ENCODE measurements at places on chromosomes 1 and 21.

DNA sequence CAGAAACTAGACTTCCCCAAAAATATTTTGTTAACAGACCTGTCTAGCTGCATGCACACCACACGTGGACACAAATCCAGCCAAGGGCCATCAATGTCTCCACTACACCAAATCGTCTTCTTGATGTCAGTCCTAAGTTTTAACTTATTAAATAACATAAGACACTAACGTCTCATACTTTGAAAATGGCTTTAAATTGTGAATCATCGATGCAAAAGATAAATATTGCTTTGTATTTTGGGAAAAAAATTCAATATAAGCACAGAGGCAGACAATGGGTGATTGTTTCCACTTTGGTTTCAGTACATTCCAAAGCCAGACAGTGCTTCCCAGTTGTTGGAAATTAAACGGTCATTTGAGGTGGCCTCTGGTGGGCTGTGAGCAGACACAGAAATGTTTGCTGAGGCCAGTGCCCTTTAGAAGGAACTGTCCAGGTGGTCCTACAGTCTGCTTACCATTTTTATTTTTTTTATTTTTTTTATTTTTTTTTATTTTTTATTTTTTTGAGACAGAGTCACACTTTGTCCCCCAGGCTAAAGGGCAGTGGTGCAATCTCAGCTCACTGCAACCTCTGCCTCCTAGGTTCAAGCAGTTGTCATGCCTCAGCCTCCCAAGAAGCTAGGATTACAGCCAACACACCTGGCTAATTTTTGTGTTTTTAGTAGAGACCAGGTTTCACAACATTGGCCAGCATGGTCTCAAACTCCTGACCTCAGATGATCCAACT is 1.8 kb upstream of the KIAA2013 start:
- DNase-seq = no peak

- DNase-seq = no peak
Observed at GRCh38 chr1:203187304-203187685, 791 bp upstream of the CHI3L1 start.

DNA sequence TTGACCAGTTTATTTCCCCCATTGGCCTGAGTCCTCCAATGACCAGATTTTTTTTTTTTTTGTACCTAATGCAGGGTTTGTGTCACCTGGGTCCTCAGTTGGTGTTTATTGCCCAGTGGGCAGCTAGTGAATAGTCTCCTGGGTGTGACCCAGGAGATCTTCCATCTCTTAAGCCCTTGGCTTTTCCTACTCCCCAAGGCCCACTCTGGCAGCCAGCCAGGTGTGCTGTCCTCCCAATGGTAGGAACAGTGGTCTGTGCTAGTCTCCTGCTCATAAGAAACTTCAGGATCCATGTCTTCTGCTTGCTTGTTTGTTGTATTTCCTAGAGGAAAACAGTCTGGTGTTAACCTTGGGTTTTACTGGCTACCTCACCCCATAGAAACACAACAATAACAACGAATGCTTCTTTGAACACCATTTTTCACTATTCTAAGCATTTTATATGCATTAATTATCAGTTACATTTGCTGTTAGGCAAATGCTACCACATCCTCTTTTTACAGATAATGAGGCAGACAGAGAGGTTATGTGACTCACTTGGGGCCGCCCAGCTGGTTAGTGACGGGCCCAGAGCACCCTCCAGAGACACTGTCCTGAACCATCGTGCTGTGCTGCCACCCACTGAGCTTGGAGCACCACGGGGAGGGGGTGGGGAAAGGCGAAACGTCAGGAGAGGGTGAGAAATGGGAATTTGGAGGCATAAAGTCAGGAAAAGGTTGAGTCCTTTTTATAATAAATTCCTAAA is 107.5 kb downstream of the HIVEP3 start:
- peak; percentile 46 for DNase-seq

- no peak for DNase-seq
Observed at GRCh38 chr1:25704267-25704691, 87.7 kb downstream of the MAN1C1 start.

DNA sequence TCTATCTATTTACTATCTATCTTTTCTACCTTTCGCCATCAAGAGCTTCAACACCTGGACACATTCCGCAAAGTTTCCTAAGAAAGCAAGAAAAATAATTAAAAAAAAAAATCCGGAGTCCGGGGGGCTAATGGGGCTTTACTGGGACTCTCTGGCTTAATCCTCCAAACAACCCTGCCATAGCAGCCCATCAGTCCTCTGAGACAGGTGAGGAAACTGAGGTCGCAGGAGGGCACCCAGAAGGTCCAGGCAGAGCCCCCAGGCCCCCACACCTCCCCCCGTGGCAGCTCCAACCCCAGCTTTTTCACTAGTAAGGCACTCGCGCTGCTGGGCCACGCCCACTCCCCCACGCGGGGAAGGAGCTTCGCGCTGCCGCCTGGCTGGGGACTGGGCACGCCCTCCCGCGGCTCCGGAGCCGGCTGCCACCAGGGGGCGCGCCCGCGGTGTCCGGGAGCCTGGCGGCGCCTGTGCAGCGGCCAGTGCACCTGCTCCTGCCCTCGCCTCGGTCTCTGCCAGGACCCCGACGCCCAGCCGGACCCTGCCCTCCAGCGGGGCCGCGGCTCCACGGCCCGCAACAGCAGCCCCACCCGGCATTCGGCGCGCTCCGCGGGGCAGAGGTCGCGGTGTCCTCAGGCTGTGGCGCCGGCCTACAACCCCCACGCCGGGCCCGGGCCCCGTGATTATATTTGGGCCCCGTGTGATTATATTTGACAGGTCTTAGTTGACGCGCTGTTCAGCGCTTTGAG is 54.1 kb upstream of the SAMD11 start:
- peak; percentile 83 for DNase-seq

GRCh38 chr21:46037331-46038325 is 56.1 kb downstream of the COL6A1 start:
- no peak for DNase-seq

GRCh38 chr1:175116210-175116798 is 48.7 kb downstream of the TNN start:
- DNase-seq = no peak

DNA sequence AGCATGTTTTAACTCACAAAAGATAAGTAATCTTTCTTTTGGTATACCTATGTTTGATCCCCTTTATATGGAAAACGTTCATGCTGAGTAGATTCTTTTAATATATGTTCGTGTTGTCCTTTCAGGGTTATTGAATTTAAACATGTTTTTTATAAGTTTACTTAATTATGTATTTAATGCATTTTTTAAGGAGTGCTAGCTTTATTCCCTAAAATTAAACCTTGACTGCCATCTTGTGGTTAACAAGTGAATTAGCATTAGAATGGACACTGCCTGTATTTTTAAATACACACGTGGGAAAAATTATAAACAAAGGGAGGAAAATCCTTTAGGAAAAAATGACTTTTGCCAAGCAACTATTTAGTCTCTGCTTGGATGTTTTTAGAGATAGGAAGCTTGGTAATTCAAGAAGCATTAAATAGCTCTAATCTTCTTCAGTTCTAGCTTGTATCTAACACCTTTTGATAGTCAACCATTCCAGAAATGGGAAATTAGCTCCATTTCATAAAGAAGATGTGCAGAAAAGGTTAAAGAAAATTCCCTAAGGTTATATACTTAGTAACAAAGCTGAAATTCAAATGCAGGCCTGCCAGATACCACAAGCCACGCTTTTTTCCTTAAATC is 43.0 kb downstream of the UBE2U start:
- DNase-seq = no peak

GRCh38 chr1:109628540-109629321 is 9.1 kb downstream of the AMPD2 start:
- no peak for DNase-seq

GRCh38 chr1:101267082-101267481 is 30.3 kb downstream of the S1PR1 start:
- DNase-seq = no peak

DNA sequence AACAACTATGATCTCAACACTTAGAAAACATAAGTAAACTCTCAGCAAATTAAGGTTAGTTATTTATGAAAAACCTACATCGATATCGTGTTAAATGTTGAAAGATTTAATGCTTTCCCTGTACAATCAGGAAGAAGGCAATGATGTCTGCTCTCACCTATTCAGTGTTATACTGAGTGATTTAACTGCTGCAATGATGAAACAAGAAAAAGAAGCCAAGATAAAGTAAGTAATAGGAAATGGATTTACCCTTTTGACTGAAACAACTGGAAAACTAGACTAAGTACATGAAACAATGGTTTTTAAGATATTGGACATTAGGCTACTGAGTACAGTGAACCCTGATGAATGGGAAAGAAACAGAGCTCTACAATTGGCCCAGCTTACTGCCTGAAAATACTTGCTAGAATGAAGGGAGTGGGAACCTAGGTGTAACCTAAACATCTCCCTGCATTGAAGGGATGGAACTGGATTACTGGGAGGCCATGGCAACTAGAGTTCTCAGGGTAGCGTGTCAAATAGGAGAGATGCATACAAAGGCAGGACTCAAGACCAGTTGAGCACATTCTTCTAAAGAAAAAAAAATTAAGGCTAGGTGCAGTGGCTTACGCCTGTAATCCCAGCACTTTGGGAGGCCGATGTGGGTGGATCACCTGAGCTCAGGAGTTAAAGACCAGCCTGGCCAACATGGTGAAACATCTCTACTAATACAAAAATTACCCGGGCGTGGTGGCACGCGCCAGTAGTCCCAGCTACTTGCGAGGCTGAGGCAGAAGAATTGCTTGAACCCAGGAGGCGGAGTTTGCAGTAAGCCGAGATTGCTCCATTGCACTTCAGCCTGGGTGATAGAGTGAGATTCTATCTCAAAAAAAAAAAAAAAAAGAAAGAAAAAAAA is 37.3 kb downstream of the SNRPE start:
- no peak for DNase-seq

GRCh38 chr1:28896609-28896986 is 17.8 kb upstream of the EPB41 start:
- DNase-seq = no peak

GRCh38 chr1:2961661-2962060 is 59.6 kb upstream of the ACTRT2 start:
- no peak for DNase-seq

DNA sequence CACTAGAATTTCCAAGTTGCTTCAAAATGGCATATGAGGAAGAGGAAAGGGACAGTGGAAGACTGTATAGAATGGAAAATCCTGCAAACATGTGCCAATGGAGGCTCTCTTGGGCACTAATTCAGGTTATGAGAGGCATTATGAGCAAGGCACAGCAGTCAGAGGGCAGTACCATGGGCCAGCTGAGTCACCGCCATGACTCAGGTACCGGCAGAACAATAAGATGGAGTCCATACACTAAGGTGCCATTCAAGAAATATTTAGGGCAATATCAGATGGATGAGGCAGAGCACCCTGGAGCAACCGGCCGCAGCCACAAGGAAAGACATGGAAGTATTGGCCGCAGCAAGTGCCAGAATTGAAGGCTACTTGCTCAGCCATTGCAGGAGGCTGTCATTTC is 25.6 kb upstream of the VAV3 start:
- DNase-seq = no peak

GRCh38 chr1:60160141-60160540 is 86.6 kb upstream of the C1orf87 start:
- DNase-seq = no peak

GRCh38 chr1:226406401-226406881 is 1.5 kb downstream of the PARP1 start:
- DNase-seq = no peak

DNA sequence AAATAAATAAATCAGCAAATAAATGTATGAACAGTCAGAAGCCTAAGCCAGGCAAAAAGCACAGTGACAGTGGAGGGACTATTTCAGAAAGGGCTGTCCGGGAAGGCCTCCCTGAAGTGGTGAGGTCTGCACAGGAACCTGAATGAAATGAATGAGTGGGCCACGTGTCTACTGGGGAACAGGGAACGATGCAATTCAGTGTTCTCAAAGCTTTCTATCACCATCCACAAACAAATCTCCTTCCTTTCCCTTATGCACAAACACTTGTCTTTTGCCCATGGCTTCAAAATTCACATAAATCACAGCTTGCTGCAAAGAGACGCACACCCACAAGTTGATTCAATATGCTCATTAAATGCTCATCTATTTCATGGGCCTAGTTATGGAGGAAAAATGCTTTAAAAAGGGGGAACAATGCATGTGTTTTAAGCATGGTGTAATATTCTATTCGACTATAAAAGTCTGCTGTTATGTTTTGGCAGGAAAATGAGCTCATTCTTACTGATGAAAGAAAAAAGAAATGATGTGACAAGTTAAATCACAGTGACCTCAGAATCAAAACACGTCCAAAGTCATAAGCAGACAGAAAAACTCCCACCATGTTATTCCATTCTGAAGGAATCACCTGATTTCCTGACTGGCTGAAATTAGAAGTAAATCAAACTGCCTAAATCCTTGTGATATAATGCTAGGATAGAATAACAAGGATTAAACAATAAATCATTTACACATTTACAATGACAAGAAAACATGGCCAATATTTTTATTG is 21.6 kb downstream of the URB1 start:
- DNase-seq = no peak

GRCh38 chr1:6052543-6053205 is 7.0 kb downstream of the KCNAB2 start:
- no peak for DNase-seq

- DNase-seq = no peak
Observed at GRCh38 chr1:82830690-82831380, 1030.1 kb downstream of the ADGRL2 start.

- DNase-seq = no peak
Observed at GRCh38 chr1:55712148-55712547, 497.0 kb upstream of the USP24 start.

- DNase-seq = no peak
Observed at GRCh38 chr1:20612221-20612746, 21.0 kb upstream of the PINK1 start.

DNA sequence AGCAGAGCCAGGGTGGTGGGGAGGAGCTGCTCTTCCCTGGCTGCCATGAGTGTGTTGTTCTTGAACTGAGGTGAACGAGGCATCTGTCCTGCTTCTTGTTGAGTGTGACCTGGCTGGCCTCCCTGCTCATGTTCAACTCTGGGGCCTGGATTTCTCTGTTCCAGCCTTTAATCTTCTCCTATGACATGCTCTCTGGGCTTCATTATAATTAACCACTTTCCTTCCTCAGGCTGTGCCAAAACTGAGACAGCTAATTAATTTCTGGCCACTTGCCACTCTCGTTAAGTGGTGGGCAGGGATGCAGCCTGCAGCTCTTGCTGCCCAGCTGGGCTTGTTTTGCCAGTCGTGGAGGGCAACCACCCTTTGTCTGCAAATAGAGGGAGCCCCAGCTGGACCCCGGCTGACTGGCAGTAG is 23.3 kb downstream of the OPRD1 start:
- no peak for DNase-seq

DNA sequence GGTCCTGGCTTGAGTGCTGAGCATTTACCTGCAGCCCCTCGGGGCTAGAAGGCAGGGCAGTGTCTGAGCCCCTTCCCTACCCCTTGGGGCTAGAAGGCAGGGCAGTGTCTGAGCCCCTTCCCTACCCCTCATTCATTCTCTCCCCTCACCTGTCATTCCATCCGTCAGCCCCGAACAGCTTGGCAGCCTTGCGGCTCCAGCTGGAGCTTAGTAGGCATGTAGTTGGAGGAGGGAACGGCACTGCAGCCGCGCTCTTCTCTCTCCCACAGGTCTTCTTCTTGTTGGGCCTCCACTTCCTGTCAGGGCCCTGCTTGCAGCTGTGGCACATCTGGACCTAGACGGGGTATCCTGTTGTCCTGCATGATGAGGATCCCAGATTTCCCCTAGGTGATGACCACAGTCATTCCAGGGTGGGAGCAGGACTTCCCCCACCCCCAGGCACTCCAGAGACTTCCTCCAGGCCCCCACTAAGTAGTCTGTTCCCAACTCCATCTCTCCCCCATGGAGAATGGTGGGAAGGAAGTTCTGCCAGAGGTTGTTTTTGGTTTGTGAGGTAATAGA is 22.2 kb downstream of the MAPKAPK2 start:
- DNase-seq = no peak

Measured in stimulated activated CD4-positive, alpha-beta T cell treated with anti-CD3 and anti-CD28 coated beads, Interleukin-2, amount 100 ng/mL, for 48 hours (primary cell).